Activated naive CD8-positive, alpha-beta T cell treated with anti-CD3 and anti-CD28 coated beads, Interleukin-2, amount 50 U/mL, for 24 hours (primary cell): ENCODE measurements at places on chromosomes 11 and 22.

- no peak for DNase-seq
These were observed 21.0 kb upstream of the HTATIP2 start for GRCh38 chr11:20342347-20343141.

- no peak for DNase-seq
These were observed 95.4 kb downstream of the MYO18B start for GRCh38 chr22:25837288-25837900.

DNA sequence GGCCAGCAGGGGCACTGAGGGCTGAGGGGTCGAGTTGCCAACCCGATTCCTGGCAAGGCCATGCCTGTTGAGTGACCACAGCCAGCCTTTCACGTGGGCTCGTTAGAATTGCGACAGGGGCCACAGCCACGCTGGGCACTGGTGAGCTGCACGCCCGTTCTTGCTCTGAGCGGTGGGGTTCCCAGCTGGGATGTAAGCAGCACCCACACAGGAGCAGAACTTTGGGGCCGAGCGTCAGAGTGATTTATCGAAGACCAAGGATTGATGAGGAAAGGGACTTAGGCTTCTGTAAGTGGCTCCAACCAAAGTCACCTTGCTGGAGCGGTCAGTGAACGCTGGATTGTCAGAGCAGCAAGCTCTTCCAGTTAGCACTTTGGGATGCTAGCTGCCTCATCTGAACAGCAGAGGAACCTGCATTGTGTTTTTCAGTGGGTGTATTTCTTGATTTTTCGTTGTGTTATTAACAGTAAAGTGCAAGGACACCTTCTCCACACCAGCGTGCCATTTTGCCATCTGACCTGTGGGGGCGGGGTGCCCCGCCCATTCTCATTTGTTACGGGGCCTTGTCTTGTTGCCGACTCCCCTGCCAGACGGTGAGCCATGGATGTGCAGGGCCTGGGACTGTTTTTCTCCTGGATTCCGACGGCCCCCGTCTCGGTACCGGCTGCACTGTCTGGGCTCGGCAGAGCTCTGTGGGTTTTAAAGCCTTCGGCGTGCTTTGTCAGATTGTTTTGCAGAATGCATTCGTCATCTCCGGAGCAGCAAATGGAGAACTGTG is 202.5 kb downstream of the TBC1D22A start:
- DNase-seq: no peak

GRCh38 chr11:9745411-9746211 is 81.7 kb downstream of the SWAP70 start:
- DNase-seq: no peak

DNA sequence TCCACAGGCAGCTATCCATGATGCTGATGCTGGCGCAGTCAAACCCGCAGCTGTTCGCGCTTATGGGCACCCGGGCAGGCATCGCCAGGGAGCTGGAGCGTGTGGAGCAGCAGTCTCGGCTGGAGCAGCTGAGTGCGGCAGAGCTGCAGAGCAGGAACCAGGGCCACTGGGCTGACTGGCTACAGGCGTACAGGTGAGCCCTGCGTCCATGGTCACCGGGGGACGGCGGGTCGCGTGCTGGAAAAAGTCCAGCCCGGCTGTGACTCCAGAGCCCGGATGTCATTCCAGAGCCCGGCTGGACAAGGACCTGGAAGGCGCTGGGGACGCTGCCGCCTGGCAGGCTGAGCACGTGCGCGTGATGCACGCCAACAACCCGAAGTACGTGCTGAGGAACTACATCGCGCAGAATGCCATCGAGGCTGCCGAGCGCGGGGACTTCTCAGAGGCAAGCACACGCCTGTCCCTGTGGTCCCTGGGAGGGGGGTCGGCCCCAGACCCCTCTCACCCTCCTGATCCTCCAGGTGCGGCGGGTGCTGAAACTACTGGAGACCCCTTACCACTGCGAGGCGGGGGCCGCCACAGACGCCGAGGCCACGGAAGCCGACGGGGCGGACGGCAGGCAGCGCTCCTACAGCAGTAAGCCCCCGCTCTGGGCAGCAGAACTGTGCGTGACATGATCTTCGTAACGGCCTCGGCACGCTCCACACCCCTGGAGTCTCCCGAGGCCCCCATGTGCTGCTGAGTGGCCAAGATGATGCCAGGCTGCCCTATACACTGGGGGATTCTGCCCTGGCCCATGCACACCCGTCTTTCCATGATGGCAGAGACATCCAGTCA is 16.1 kb downstream of the SELENOO start:
- no peak for DNase-seq

GRCh38 chr11:118000850-118001228 is 14.6 kb downstream of the IL10RA start:
- no peak for DNase-seq

- DNase-seq: no peak
These were observed 60.1 kb downstream of the FAM76B start for GRCh38 chr11:95729462-95729861.

DNA sequence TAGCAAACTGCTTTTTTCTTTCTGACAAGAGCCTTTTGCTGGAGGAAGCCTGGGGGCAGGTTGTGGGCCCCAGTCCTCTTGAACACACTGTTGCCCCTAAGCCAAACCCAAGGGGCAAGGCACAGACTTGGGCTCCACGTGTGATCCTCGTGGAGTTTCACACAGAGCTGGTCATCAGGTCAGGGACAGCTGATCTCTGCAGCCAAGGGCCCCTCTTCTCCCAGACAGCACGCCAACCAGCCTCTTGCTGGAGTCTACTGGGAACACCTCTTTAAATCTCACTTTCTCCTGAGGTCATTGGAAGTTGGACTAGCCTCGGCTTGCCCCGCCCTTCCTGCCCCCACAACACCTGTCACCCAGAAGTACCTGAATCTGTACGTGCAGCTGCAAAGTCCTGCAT is 39.8 kb downstream of the C11orf58 start:
- DNase-seq: no peak

- no peak for DNase-seq
These were observed 23.2 kb downstream of the MFNG start for GRCh38 chr22:37462983-37463382.

DNA sequence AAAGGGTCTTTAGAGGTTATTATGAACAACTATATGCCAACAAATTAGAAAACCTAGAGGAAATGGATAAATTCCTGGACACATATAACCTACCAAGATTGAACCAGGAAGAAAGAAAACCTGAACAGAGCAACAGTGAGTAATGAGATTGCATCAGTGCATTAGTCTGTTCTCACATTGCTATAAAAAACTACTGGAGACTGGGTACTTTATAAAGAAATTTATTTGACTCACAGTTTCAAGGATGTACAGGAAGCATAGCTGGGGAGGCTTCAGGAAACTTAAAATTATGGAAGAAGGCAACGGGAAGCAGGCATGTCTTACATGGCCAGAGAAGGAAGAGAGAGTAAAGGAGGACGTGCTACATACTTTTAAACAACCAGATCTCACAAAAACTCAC is 70.8 kb upstream of the GNAZ start:
- no peak for DNase-seq

- peak; percentile 64 for DNase-seq
These were observed 2.6 kb upstream of the UCP3 start for GRCh38 chr11:74011360-74012073.
